ENCODE measurements at places on chromosomes 12 and 14.

- DNase-seq = no peak
Observed at GRCh38 chr12:88299567-88300101, 157.5 kb downstream of the TMTC3 start.

DNA sequence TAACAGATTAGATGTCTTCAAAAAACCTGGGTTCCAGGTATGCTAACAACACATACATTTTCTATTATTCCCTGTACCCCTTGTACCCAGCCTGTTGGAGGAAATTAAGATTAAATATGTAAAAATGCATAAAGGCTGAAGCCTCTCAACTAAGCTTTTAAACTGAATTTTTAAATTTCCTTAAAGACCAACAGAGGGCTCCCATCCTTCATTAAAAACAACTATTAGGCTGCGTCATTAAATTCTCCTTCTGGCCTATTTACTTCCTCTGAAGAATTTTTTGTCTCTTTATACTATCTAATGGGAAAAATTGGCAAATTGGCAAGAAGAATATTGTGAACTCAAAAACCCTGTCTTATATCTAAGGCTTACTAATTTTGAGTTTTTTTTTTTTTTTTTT lies 21.8 kb downstream of the SENP1 start:
- no peak for DNase-seq

DNA sequence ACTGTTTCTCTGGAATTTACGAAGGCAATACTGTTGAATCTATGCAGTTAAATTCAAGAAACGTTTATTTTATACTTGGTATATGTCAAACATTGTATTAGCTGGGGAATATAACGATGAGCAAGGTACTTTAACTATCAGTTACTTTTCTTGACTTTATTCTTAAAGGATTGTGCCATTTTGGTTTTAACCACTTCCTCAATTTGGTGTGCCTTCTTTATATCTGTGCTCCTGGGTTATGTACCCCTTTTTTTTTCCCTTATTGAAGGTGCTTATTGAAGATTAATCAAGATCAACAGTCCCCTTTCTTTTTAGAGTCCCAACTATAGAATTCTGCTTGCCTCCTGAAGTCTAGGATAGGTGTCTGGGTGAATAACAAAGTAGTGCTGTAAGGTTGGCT lies 5.8 kb downstream of the RAB21 start:
- DNase-seq = no peak

GRCh38 chr14:106670011-106670410 lies 1143.6 kb downstream of the TMEM121 start:
- DNase-seq = no peak

DNA sequence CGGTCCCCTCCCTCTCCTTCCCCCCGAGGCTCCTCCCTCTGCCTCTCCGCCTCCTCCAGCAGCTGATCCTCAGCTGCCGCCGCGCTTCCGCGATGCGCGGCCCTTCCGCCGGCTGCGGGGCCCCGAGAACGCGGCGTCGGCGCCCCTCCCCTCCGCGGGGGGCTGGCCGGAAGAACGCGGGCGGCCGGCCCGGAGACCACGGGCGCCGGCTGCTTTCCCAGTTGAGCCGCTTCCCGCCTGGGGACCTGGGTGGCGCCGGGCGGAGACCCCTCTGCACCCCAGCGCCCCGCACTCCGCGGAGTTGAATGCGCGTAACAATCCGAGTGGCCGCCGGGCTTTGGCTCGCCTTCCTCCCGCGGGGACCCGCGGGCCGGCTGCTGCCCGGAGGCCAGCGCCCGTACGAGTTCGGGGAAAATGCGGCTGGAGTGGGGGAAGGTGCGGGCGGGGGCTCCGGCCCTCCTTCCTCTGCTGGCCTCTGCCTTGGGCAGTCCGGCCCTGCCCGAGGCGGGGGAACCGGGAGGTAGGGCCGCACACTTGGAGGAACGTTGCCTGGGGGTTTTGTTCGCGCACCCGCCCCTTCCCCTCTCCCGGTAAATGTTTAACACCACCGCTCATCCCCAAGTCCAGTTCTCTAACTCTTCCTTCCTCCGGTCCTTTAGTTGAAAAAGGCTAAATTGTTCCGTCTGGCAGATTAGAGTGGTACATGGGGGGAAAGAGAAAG lies 393 bp upstream of the DCAF5 start:
- no peak for DNase-seq

DNA sequence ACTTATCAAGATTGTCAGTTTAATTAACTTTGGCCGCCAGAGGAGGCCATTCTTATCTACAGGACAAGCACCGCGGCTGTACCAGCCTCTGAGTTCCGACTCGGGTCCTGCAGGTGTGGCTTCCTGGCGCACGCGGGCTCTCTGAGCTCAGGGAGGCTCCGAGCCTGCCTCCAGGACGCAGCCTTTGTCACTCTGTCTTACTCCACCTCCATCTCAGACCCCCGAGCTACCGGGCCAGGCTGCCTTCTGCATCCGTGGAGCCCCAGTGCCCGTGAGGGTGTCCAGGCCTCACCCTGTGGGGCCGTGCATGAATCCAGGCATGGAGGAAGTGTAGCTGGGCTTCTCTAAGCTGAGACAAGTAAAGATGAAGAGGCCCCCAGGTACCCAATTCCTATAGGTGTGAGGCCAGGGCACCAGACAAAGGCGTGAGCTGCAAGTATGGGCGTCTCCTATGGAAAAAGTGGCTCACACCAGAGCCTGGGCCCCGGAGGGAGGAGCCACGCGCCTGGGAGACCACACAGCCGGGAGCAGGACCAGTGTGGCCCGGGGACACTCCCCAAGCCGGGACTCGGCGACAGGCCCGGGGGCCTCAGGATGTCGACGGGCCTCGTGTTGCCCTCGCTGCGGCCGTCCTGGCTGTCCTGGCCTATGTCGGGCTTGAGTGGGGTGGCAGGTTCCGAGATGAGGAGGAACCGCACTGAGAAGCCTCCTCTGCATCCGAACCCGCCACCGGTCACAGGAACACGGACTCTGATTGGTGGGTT lies 42.8 kb downstream of the NOC4L start:
- no peak for DNase-seq

DNA sequence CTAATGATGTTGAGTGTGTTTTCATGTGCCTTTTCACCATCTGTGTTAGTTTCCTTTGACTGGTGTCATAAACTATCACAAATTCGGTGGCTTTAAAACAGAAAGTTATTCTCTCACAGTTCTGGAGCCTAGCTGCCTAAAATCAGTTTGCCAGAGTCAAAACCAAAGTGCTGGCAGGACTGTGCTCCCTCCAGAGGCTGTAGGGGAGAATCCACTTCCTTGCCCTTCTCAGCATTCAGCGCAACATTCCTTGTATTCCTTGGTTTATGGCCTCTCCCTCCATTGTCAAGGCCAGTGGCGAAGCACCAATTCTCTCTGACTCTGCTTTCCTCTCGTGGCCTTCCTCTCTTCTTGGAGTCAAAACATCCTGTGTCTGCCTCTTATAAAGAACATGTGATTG lies 174.2 kb upstream of the PDE3A start:
- no peak for DNase-seq

- no peak for DNase-seq
Observed at GRCh38 chr12:5487948-5488625, 56.2 kb downstream of the NTF3 start.

GRCh38 chr14:105924951-105925591 lies 398.7 kb downstream of the TMEM121 start:
- DNase-seq = no peak

DNA sequence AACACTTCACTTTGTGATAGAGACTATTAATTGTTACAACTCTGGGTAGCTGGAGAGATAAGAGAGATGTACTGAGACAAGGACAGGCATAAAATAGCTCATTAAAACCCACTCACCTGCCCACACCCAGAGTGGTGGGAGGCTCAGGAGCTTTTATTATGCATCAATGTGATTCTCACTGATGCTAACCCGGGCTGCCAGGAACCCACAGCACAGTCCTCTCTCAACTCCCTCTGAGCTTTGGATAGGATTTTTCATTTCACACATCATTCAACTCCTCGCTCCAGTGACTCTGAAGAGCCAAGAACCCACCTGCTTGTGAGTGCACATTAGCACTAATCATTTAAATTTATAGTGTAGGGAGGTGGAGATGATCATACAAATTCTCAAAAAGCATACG lies 827.9 kb downstream of the FLRT2 start:
- no peak for DNase-seq

DNA sequence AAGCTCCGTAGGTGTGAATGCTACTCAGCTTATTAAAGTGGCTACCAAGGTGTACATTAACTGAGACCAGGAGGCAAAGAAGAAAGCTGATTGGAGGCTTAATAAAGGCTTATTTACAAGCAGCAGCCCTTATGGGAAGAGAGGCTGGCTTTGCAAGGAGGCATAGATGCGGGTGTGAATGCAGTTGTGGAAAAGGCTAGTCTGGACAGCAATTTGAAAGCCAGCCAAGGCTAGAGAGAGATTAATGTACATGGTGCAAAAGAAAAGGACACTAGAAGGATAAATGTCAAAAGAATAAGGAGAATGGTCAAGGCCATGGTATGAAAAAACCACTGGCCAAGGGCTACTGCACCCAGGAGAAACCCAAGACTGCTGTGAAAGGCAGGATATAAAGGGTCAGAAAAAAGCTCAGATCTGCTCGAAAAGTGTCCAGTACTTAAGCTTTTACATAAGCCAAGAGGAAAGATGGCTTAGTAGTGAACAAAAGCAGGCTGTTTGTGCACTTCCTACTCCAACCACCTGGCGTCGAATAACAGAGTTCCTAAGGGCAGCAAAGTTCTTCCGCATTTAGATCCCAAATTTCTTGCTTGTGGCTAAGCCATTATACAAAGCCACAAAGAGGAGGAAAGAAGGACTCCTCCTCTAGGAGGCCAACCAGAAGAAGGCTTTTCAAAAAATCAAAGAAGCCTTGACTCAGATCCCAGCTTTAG lies 24.0 kb downstream of the KLRK1 start:
- no peak for DNase-seq

DNA sequence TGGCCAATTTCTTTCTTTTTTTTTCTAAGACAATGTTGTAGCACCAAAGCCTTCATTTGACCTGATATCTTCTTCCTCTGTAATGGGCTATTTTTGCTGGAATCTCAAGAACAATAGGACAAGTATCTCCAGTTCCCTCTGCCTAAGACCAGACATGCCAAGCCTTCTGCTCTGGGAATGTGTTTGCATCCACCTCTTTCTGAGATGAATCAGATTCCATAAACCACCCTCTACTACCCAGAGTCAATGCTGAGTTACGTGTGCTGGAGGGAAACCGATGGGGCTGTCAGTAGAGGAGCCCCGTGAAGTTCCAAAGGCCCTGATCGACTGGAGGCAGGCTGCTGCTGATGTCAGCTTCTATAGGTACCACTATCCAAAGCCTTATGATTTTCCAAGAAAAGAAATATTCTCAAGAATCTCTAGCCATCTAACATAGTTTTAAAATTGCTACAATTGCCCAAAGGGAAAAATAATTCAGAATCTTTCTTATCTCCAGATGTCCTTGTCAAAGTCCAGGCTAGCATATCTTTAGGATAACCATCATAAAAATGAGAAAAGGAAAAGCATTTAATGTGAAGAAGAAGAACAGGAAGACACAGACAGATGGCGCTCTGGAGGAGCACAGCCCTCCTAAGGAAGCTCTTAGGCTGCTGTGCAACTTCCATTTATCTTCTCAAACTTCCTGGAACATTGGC lies 101.9 kb downstream of the SLC8A3 start:
- DNase-seq = no peak

DNA sequence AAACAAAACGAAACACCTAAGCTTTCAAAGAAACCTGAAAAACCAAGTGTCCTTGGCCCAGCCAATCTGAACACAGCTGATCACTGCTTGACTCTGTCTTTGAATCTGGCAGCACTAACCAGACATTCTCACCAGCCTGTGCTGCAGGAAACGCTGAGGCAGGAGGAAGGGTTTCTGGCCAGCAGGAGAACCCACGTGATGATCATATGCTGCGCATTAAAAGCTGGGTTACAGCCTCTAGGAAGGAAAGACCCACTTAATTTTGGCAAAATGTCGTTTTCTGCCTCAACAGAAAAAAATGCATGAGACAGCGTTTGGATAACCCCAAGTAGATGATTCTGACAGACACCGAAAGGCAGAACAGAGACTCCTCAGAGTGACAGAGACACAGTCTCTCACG lies 9.8 kb downstream of the APPL2 start:
- DNase-seq = no peak

- DNase-seq = no peak
Observed at GRCh38 chr14:24837280-24838046, 203.5 kb upstream of the GZMB start.

- no peak for DNase-seq
Observed at GRCh38 chr12:103727638-103728037, 113.4 kb downstream of the NT5DC3 start.

DNA sequence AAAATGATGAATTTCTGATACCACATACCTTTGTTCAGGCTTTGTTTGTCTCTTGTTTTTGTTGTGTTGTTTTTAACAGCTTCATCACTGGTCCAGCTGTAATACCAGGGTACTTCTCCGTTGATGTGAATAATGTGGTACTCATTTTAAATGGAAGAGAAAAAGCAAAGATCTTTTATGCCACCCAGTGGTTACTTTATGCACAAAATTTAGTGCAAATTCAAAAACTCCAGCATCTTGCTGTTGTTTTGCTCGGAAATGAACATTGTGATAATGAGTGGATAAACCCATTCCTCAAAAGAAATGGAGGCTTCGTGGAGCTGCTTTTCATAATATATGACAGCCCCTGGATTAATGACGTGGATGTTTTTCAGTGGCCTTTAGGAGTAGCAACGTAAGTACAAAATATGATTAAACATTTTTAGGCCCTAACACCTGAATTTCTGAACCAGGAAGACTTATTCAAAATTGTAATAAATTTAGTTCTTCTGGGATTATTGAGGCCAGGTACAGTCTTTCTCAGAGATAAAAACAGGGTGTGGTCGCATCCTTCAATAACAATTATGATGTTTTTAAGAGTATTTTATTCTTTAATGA lies 22.4 kb downstream of the RXYLT1 start:
- DNase-seq = no peak

DNA sequence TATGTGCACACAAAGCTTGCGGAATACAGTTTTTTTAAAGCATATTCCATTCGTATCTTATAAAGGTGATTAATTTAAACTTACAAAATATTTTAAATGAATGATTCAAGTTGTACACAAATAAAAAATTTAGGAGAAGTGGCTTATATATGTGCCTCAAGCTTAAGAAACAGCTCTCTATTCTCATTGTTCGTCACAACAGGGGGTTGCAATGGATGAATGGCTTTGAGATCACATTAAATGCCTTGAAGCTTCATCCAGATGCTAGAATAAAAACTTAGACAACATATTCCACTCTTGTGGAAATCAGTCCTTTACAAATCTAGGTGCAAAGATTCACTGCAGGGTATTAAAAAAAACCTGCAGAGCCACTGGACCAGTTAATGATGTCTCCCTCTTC lies 303.9 kb upstream of the LRFN5 start:
- DNase-seq = no peak
